AG08395 (cell line): ENCODE measurements at places on chromosomes 16 and 17.

GRCh38 chr17:78104540-78104941 lies 24.0 kb downstream of the TMC6 start:
- no peak for DNase-seq

DNA sequence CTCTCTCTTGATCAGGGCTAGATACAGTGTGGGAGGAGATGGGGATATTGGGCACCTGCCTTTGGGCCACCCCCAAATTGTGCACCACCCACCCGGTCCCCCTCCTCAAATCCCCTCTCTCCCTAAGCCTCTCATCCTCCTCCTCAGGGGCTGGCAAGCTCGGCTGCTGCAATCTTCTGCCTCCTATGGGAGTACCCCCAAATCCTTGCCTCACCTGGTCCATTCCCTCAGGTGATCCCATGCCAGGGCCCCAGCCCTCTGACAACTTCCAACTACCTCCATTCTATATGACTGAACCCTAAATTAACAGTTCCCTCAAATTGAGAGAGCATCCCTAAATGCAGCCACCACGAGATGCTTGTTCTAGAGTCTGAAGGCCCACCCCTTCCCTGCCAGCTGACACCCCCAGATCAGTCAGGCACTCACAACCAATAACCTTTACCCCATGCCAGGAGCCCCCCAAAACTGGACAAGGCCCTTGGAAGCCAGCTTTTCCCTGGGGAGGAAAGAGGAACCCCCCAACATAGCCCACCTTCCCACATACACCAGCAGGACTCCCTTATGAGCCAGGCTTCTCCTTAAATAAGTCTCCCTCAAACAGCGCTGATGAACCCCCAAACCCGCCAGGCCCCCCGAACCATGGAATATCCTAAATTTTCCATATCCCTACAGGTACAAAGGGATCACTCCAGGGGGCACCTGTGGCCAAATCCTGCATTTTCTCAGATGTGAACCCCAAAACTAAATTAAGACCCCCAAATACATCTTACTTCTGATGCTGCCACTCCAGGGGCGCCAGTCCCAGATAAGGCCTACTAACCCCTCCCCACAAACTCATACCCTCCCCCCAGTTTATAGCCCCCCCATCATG lies 3.2 kb downstream of the DLG4 start:
- DNase-seq, result no peak

DNA sequence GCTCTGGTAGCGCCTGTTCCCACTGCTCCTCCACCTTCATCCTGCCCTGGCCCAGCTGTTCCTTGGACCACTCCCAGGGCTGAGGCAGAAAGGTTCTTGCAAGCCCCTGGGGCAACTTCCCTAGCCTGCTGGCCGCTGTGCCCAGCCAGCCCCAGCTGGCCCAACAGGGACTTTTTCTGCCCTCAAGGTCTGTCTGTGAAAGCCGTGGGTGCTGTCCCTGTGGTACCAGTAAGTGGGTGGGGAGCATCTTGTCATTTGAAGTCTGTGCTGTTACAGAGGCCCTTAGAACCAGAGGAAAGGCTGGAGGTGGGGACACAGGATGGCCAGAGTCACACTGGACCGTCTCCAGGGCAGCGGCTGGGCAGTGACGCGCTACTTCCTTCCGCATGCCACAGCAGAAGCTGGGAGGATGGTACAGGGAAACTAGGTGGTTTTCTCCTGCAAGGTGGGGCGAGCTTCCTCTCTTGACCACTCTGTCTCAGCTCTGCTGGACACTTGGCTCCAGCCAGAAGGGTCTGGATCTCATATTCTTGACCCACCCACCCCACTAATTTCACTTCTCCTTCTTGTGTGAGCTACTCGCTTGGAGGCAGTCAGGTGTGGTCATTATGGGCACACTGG lies 87.8 kb downstream of the PLCG2 start:
- no peak for DNase-seq

DNA sequence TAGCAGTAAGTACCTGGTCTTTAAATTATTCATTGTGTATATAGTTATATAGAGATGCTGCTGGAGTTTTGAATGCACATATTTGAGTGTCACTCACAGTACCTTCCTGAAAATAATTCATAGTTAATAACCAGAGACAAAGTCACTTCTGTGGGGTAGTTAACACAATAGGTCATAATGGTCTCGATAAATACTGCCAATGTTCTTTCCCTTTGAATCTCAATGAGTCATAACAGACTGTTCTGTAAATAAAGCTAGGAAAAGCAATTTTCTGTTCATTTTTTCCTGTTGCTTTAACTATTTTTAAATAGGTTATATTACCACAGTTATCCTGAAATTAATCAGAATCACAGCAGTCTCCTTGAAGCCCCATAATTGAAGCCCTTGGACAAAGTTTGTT lies 87.2 kb downstream of the MAP2K4 start:
- peak; percentile 10 for DNase-seq
